ENCODE measurements at places on chromosomes 4 and X. TPM values are rescaled to one million over a fixed set of nuclear protein-coding genes. Genes with fewer than 3 reads are reported as not detected.

DNA sequence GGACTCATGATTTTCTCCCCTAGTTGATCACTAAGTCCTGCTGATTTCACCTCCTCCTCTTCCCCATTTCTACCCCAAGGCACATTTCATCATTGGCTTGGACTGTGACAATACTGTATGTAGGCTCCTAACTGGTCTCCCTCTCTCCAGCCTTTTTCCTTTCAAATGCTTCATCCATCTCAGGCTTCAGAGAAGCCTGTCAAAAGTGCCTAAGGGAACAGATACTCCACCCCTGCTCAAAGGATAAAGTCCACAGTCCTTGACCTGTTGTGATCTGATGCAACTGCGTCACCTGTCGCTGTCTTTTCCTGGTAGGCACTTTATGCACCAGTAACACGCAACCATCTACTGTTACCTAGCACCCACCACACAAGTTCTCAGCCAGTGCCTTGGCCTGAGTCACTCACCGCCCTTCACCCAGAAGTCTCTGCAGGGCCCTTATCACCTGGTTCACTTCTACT, 12.8 kb downstream of the SCARB2 start:
- DNase-seq: no peak

- no peak for DNase-seq
Measured at GRCh38 chr4:47413521-47413920, 50.0 kb downstream of the COMMD8 start.

DNA sequence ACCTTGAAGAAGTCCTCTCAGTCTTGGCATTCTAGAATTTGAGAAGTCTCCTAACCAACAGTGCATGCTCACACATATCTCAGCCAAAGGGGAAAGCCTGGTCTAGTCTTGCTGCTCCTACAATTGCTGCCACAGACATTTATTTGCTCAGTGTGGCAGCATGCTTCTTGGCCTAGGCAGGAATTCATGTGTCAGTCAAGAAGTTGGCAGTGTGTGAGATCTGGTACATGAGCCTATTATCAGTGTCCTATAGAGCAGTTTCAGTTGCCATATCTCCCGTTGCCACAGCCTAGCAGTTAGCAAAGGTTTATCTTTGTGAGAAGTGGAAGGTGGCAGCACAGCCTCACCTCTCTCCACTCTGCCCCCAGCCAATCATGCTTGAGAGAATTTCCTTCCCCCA, 176.9 kb upstream of the ARHGEF9 start:
- DNase-seq: no peak

DNA sequence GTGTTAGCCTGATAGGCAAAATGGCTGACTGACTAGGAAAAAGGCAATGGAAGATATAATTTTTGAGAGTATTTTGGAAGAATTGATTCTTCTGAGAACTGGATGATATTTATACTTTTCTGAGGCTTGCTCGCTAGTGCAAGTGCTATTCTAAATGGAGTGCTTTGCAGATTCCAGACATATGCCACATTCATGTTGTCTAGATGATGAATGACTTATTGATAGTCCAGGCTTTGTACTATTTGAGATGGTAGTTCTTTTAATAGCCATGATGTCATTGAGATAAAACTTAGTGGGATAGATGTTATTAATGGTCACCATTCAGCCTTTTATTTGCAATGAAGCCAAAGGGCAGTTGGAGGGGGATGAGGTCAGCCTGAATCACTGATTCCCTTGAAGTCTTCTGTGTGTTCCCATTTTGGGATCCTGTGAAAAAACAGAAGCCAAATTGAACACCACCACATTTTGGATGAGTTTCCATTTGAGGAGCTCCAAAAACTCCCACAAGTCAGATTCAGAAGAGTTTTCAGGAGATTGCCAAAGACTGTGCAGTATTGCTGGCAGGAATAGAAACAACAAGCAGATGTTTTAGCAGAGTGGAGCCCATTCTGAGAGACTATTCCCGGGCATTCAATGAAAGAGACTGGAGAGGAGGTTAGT, 184.1 kb downstream of the IL1RAPL2 start:
- no peak for DNase-seq

DNA sequence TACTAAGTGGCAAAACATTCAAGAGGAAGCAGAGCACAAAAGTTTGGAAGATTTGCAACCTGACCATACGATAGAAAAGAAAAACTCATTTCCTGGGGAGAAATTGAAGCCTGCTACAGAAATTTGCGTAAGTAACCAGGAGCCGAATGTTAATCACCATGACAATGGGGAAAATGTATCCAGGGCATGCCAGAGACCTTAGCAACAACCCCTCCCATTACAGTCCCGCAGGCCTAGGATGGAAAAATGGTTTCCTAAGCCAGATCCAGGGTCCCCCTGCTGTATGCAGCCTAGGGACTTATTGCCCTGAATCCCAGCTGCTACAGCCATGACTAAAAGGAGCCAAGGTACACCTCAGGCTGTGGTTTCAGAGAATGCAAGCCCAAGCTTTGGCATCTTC, 472.2 kb upstream of the KLHL4 start:
- DNase-seq: no peak

GRCh38 chrX:34873500-34874225, 68.9 kb upstream of the FAM47B start:
- no peak for DNase-seq

DNA sequence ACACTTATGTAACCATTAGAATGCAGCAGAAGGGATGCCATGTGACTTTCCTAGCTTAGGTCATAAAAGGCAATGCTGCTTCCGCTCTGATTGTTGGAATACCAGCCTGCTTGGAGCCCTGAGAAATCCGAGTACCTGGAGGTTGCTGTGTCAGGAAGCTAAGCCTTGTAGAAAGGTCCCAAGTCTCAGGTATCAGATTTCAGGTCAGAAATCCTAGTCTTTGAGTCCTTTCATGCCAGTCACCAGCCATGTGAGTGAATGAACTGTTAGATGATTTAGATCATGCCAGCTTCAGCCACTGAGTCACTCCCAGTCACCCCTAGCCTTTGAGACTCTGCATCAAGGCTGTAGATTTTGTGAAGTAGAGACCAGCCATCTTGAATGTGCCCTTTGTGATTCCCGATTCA, 23.5 kb downstream of the RAP1GDS1 start:
- no peak for DNase-seq

GRCh38 chr4:126939401-126939800, 693.4 kb upstream of the INTU start:
- DNase-seq: no peak

Gene SULT1E1
- total RNA-seq: not detected

Gene PRMT9
- total RNA-seq: 8.4 TPM

Gene ESX1
- 1.6 TPM for total RNA-seq

Gene TSPAN6
- 49.6 TPM for total RNA-seq

Data from PC-9 (cell line).